ENCODE measurements at places on chromosomes 16 and 17.

GRCh38 chr16:11326084-11326736 is 19.0 kb upstream of the RMI2 start:
- DNase-seq = no peak

DNA sequence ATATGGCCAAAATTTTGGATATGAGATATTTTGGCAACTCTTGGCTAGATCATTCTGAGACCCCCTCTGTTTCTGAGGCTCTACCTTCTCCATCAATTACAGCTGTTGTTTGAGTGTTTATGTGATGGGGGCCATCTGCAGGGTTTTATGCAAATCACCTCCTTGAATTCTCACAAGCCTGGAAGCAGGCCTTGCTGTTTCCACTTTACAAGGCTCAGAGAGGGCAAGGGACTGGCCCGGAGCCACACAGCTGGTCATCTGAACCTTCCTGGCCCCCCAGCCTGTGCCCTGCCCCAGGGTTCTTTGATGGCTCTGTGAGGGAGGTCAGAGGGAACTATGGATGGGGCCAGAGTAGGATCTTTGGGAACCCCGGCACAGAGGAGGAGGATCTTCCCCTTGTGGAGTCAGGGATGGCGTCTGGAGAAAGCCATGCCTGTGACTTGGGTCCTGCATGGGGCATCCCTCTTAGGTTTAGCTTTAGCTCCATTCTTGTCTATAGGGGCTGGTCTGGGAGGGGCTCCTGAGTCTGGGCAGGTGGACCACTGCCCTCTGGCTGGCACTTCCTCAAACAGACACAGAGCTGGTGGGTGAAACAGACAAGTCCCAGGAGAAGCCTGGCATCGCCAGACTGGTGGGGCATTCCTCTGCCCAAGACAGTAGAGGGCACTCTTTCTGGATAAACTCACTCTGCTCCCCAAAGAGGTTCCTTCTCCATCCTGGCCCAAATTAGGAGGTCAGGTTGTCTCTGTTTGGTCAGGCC is 26.2 kb downstream of the IL21R start:
- DNase-seq = no peak

DNA sequence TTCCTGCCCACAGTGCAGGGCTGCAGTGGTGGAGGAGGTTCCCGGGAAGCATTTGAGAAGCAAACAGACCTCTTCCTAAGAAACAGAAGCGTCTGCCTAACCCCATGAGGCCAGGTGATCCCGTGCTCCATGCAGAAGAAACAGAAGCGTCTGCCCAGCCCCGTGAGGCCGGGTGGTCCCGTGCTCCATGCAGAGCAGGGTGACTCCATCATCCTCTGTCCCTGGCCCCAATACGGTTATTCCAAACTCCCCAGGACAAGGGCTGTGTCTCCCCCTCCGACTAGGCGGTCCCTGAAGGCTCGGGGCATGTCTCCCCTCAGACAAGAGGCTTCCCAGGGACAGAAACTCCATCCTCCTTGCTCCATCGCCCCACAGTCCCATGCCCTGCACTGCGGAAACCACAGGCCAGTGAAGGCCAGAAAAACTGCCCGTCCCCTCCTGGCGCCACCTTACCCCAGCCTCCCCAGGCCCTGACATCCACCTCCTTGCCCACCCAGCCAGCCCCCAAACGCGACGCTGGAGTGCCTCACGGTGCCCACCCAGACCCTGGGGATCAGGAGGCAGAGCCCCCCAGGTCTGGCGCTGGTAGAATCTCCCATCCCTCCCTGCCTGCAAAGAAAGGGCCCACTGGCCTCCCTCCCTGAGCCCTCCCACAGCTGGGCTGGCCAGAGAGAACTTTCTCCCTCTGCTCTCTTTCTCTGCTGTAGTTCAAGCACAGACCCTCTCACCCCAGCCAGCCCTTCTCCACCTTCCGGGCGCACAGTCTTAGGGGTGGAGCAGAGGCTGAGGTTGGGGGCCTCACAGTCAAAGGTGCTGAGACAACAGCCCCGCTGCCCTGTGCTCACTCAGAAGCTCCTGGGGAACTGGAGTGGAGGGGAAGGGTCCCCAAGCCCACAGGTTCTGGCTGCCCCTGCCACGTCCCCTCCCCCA is 30.6 kb upstream of the KRT17 start:
- no peak for DNase-seq

DNA sequence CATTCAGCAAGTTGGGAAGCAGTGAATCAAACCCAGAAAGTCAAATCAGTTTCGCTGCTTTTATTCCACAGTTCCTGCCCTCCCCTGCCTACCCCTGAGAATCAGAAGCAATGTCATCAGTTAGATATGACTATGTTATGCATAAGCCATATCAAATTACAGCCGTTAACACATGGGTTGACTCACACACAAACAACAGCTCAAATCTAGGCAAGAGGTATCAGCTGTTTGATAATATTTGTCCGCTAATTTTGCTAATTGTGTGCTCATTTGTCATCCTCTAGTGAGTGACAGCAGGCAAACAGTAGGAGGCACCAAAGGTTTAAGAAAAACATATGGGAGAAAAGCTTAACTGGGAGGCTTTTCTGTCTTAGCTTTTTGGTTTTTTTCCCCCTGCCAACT is 327.4 kb upstream of the CCL2 start:
- peak; percentile 44 for DNase-seq

- DNase-seq = no peak
Measured at GRCh38 chr17:39776252-39776651, 38.5 kb downstream of the GRB7 start.

GRCh38 chr17:65799454-65799853 is 238.0 kb upstream of the AXIN2 start:
- DNase-seq = no peak

- no peak for DNase-seq
Measured at GRCh38 chr17:28613931-28614381, at the start of gene RSKR. RSKR (minus strand) TSS chr17:28614185; CDS start chr17:28614161, 24 bp downstream.

DNA sequence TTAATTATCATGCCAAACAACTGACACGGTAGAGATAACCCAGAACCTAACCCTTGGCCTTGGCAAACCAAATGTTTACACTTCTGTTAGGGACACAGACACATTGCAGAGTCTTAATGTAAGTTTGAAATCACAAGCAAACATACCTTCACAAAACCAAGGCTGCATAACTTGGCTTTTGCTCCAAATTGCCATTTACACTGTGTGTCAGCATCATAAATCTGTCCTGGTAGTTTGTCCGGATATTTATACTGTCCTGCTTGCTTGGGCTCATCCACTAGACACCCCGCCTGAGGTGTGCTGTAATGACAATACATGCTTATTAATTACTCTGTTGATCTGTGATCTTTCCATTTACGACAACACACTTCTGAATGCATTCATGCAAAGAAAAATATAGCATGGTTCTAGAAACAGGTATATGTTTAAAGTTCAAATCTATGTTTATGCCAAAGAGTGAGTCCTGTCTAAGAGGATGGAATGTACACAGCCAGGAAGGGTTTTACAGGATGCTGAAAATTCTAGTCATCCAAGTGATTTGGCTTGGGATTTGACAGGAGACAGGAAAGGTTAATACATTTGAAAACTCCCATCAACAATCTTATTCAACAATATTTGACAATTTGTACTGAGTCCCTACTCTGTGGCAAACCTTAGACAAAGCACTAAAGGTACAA is 81.1 kb downstream of the ADAMTS18 start:
- DNase-seq = no peak

DNA sequence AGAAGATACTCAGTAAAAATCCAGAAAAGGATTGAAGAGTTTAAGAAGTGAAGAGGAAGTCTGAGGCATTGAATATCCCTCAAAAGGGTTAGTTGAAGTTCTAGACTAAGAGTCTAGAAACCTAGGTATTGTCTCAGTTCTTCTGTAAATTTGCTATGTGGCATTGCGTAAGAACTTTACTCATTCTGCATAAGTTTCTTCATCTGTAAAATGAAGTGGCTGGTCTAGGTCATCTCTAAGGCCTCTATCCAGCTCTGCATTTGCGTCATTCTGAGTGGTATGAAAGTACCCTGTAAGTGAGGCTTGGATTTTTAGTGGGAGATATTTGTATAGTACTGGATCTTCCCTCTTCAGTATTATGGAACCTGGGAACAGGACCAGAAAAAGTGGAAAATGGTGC is 130.2 kb downstream of the MYO1D start:
- DNase-seq = no peak

DNA sequence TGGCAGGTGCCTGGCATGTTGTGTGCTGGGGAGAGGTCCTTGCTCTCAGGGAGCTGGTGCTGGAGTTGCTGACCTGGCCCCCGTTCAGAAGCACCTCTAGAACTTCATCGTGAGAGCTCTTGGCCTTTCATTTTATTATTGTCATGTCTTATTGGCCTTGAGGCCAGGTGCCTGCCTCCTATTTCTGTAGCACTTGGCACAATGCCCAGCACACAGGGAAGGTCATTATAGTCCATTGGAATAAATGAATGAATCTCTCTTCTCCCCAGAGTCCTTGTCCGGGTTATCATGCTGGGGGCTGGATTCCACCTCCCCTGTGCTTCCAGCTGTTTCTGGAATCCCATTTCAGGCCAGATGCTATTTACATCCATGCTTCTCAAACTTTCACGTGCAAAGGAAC is 169.2 kb downstream of the HAPSTR1 start:
- DNase-seq = no peak

DNA sequence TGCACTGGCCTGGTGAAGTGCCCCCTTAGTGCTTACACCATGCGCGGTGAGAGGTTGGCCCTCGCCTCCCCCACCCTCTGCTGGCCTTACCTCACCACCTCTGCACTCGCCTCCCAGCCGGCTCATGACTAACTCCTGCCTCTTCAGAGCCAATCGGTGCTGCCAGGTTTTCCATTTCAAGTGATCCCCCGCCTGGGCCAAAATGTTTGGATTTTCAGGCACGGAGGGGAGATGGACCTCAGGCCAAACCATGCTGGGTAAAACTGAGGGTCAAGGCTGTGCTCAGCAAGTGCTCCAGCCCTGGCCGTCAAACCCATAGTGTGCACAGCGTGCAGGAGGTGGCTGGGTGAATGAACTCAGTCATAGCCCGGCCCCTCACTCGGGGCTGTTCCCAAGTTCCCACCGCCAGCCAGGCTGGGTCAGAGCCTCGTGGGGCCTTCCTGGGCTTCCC is 175.4 kb downstream of the SEC14L1 start:
- peak; percentile 27 for DNase-seq

DNA sequence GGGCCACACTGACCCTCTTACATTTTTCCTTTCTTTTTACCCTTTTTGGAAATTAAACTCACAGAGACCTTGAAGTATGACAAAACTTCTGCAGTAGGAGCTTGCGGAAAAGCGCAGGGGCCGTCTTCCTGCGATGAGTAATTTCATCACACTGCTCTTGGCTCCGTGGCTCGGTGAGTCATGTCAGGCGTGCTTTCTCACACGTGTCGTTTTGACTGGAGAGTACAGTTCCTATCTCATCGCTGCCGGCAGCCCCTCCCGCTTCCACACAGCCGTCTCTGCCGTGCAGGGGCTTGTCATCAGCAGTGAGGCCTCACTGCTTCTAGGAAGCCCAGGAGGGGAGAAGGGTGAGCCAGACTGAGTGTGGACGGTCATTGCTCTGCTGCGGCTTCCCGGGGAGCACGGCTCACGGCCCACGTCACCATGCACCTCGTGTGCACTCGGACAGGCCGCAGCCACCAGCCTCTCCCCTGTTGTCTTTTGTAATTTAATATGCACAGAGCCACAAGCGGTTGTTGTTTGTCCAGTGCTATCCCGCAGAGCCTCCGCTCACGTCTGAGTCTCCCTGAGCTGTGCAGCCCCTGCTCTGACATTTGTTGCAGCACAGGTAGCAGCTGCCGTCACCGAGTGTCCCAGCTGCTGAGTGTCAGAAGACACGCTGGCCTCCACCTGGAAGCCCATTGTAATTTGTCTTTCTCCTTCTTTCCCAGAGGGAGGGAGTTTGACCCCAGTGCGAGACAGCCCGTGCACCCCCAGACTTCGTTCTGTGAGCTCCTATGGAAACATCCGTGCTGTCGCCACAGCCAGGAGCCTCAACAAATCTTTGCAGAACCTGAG is 99.4 kb upstream of the CHMP6 start:
- peak; percentile 44 for DNase-seq

- no peak for DNase-seq
Measured at GRCh38 chr17:29145289-29146073, 34.7 kb downstream of the MYO18A start.

GRCh38 chr16:4618645-4619418 is 4.1 kb upstream of the UBALD1 start:
- no peak for DNase-seq

- no peak for DNase-seq
Measured at GRCh38 chr16:1131378-1131994, 21.4 kb upstream of the CACNA1H start.

GRCh38 chr17:4823373-4824089 is 9.6 kb upstream of the MINK1 start:
- DNase-seq = no peak

- no peak for DNase-seq
Measured at GRCh38 chr17:40888196-40888720, 3.2 kb upstream of the KRT20 start.

DNA sequence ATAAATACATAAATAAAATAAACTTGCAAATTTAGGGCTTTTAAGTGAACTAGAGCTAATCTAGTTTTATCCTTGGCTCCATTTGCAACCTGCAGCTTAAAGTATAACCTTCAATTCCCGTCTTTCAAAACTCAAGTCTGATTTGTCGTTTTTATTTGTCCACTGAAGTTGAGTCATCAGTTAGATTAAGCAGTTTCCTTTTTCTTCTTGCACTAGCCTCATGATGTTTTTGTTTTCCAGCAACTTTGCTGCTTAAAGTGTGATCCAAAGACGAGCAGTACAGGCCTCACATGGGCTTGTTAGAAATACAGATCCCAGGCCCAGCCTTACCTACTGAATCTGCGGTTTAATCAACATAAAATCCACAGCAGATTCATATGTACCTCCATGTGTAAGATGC is 13.8 kb downstream of the ARSG start:
- no peak for DNase-seq

GRCh38 chr17:72121164-72122009 is 567 bp downstream of the SOX9 start:
- DNase-seq = peak; percentile 89

DNA sequence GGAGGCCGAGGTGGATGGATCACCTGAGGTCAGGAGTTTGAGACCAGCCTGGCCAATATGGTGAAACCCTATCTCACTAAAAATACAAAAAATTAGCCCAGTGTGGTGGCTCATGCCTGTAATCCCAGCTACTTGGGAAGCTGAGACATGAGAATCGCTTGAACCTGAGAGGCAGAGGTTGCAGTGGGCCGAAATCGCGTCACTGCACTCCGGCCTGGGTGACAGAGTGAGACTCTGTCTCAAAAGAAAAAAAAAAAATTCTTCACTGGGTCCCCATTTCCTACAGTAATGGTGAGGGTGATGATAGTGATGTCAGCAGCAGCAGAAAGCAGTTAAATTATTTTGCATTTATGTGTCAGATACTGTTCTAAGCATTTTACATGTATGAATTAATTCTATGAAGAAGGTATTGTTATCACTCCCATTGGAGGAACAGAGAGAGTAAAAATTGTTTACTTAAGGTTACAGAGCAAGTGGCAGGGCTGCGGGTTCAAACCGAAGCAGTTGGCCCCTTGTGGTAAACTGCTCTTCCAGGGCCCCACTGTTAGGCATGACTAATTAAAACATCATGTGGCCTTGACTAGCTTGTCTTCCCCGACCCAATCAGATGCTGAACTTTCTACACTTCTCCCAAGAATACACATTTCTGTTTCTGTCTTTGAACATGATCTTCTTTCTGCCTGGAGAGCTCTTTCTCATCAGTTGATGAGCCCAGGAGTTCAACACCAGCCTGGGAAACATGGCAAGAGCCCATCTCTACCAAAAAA is 45.8 kb downstream of the STAT3 start:
- DNase-seq = no peak

Measured in retina (tissue), 1 donor.